Fibroblast of upper back skin (primary cell): ENCODE measurements at places on chromosomes 13 and 19.

DNA sequence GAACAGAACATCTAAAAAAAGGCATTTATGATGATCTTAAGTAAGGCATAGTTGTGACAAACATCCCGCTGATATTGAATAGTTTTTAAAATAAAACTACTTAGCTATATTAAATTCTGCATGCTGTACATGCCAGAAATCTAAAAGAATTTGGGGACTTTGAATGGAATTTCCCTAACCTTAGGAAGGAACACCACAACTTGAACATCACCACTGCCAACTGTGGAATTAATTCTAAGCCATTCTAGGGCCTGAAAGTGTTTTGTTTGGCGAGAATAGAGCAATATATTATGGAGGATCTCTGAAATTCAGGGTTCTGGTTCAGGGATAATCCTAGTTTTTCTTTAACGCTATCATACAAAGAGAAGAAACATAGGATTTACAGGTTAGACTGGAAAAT, 17.8 kb upstream of the LATS2 start:
- DNase-seq, result peak; percentile 64

DNA sequence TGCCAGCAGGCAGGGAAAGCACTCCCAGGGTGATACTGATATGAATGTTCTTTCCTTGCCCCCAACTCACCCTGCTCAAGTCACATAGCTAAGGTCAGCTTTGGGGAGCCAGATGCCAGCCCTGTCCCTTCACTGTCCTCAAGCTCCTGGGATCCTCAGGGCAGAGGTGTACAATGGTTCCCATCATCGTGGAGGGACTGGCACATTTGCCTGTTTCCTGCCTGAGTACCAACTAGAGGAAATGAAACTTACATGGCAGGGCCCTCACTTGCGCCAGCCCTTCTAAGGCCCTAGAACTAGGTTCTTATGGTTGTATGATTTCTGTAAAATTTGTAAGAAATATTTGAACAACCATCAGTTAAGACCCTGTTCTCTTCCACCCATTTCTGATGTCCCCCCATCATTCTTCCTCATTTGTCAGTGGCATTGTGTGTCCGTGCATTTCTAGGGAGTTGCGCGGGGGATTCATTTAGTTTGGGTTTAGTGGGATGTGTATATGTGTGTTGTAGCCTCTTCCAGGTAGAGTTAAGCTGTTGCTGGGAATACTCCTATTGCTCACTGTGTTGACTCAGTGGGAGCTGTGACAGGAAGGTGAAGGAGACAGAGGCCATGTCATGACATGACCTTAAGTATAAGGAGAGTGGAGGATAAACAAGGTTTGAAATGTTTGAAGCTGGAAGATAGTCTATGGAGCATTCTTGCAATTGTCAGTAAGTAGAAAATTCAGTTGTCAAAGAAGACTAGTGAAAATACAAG, 41.3 kb upstream of the RCBTB2 start:
- DNase-seq, result no peak

GRCh38 chr13:103431856-103432255, 365.6 kb upstream of the SLC10A2 start:
- no peak for DNase-seq

DNA sequence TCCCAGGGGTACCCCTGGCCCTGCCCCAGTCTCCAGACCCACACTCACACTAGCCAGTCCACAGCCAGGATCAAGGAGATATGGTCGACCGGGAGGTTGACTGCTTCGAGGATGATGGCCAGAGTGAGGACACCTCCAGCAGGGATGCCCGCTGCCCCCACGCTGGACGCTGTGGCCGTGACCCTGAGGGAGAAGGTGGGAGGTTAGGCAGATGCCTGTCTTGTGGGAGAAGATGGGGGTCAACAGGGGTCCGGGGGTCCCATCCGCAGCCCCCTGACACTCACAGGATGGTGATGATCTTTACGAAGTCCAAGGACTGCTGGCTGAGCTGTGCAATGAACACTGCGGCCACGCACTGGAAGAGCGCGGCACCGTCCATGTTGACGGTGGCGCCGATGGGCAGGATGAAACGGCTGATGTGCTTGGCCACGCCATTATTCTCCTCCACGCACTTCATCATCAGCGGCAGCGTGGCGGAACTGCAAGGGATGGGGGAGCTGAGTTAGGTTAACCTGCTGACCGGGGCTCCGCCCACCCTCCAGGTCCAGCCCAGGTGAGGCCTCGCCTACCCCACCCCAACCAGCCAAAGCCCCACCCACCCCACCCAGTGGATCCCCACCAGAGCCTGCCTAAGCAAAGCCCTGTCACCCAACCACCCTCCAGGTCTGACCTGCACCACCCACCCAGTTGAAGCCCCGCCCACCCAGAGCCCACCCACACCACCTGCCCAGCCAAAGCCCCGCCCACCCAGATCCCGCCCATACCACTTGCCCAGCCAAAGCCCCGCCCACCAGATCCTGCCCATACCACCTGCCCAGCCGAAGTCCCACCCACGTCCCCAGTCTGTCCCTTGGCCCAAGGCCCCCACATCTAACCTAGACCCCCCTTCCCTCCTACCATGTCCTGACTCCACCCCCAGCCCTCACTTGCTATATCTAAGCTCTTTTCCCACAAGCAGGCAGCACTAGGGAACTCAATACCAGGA, 11.2 kb downstream of the SLC1A5 start:
- no peak for DNase-seq

- DNase-seq, result no peak
These were observed 76.6 kb upstream of the PCDH9 start for GRCh38 chr13:67306742-67307141.
